ENCODE measurements at places on chromosomes 6 and 20.

- no peak for DNase-seq
These were observed 154.5 kb downstream of the CFAP61 start for GRCh38 chr20:20206788-20207187.

DNA sequence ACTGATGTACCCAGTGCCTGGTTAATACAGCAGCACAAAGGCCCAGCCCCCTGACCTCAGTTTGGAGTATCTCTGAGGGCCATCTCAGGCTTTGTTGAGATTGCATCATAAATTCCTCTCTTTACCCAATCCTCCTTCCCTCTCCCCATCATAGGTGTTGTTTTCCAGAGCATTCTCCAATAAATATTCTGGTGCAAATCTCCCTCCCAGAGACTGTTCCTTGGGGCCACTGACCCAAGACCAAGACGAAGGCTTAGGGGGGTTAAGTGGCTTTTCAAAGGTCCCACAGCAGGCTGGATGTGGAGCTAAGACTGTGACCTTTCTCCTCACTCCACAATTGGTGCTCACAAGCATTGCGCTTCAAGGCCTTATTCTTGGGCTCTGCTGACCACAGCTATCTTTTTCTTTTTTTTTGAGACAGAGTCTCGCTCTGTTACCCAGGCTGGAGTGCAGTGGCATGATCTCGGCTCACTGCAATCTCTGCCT, 72.4 kb upstream of the ZMYND8 start:
- no peak for DNase-seq

DNA sequence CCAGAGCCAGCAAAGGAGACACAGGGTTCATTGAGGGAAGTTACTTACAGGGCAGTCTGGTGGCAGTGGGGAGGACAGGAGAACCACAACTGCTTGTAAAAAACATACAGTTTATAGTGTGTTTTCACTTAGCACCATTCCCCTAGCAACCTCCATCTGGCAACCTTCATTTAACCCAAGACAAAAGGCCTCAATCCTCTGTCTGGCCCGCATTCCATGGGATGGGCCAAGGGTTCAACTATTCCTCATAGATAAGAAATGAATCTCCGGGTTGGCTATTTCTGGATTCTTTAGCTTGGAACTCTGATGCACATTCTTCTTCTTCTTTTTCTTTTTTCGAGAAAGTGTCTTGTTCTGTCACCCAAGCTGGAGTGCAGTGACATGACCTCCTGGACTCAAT, 26.3 kb upstream of the FYN start:
- DNase-seq, result no peak

DNA sequence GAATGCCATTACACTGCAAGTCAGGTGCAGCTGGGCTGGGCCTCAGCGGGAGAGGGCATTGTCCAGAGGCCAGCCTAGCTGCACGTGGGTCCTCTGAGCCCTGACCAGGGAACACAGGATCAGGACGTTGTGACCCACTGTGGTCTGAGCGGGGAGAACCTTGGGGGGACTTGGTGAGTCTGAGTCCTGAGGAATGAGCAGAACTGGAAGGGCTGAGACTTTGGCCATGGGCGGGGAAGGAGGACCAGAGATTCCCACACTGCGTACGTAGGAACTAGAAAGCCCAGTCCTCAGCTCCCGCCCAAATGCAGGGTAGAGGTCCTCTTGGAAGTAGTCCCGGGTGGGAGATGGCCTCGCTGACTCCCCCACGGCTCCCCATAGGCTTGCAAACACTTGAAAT, 42.5 kb downstream of the GABRR2 start:
- no peak for DNase-seq

DNA sequence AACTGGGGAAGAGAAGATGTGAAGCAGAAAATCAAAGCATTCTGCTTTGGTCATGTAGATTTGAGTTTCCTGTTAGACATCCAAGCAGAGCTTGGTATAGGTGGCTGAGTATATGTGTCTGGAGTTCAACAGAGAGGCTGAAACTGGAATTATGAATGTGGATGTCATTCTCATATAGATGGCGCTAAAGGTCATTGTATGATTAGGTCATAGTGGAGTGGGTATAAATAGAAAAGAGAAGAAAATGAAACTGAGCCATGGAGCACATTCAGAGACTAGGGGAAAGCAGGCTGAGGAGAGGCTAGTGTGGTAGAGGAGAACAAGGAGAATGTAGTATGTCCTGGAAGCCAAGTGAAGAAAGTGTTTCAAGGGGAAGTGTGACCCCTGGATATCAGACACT, 295.6 kb upstream of the PLN start:
- DNase-seq, result peak; percentile 48

DNA sequence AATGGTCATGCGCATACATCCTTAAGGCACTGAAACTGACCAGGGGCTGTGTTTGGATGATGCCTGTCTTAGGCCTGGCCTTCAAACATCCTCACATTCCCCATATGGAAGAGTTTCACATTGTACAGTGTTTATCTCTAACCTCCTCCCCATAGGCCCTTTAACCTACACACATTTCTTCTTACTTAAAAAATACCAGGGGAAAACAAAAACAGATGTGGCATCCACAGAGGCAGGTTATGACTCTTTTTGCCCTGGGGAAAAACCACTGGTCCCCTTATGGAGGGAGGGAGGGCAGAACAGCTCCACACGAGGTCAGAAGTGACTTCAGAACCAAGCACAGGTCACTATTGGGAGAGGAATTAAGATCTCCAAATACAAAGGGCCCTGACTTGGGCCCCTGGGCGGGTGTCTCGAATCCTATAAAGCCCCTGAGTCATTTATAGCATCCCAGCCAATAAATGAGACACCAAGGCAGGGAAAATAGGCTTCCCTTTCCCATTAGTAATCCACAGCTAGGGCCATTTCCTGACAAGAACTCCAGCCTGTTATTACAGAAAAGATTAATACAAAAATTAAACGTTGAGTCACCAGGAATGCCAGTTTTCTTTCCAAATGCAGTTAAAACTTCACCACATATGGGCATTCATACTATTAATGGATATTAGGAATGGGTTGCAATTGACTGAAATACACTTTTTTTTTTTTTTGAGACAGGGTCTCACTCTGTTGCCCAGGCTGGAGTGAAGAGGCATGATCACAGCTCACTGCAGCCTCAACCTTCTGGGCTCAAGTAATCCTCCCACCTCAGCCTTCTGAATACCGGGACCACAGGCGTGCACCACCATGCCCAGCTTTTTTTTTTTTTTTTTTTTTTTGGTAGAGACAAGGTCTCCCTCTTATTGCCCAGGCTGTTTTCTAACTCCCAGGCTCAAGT, 107.2 kb downstream of the ATP9A start:
- DNase-seq, result no peak

DNA sequence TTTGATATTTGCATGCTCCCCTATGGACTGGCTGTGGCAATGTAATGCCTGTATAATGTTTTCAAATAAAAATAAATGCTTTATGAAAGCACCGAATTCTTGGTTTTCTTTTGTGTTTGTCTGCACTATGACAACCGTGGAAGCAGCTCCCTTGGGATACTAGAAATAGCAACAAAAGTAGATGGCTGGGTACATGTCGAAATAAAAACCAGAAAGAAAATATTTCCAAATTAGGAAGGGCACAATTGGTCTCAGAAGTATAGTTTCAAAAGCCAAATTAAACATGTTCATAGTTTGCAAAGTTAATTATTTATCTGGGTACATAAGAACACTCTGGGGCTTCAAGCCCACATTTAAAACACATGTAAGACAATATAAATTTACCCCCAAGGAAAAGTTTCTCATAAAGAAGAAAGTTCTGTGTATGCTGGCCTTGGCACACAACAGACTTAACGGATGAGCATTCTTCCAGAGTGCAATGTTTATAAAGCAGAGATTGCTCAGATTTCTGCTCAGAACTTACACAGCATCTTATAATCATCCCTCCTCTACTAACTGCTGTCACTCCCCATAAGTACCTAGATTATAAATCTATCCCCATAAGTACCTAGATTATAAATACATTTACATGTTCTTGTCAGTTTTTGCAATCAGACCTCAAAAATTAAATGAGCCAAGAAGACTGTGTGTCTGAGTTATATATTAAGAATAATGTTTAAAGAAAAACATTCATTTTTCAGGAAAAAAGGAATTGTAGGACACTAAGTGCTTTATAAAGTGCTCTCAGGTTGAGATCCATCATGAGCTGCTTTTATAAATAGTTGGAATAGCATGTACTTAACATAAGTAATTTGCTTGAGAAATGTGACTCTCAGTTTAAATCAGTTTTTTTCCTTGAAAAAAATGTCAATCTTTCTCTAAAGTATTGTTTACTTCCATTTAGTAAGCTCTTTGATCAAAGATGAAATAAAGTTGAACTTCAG, 230.2 kb upstream of the PLN start:
- DNase-seq, result no peak

DNA sequence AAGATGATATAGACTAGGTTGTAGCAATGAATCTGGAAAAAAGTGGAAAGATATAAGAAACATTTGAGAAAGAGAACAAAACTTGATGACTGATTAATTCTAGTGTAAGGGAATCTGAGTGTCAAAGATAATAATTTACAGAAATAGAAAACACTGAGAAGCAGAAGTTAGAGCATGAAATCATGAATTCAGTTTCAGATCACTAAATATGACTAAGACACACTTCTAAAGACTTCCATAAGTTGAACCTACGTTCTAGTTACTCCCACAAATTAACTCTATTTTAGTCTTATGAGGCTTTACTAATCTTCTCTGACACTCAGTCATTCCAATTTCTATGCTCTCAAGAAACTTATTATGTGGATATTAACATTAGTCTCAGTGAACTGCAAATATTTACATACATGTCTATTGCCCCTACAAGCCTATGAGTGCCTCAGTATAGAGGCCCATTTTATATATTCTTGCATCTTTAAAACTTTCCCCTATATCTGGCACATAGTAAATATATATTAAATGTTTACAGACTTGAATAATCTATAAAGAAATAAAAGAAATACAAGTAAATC, 30.4 kb downstream of the IBTK start:
- no peak for DNase-seq

DNA sequence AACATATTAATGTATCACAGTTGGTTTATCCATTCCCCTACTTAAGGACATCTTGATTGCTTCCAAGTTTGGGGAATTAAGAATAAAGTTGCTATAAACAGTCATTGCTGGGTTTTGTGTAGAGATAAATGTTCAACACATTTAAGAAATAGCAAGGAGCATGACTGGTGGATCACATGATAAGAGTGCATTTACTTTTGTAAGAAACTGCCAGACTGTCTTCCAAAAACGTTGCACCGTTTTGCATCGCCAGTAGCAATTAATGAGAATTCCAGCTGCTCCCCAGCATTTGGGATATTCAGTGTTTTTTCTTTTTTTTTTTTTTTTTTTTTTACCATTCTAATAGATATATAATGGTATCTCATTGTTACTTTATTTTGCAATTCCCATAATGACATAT, 695.7 kb upstream of the GJE1 start:
- DNase-seq, result no peak

DNA sequence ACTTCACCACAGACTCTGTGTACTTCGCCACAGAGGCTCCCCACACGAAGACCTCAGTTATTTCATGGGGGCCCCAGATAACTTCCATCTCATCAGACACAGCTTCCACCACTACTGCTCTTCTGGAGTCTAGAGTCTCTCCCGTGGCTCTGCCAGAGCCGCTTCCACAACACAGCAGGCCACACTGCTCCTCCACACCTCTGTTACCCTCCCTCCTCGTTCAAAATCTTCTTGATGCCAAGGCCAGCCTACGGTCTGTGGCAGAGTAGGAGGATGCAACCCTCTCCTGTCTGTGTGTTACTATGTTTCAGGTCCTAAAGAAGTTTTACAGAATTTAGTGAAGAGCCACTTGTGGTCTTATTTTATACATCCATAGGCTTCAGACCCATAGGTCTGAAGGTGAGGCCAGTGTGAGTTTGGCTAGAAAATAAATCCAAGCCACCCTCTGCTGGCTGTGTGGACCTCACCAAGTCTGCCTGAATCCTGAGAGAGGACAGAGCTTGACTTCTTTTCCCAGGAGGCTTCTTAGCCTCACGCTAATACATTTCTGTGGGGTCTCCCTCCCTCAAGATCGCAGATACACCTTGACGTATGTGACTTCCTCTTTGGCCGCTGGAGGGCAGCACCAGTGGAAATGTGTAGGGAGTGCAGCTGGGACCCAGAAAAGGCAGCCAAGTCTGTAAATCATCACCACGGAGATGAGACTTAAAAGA, 197.7 kb downstream of the FAXC start:
- DNase-seq, result peak; percentile 33

DNA sequence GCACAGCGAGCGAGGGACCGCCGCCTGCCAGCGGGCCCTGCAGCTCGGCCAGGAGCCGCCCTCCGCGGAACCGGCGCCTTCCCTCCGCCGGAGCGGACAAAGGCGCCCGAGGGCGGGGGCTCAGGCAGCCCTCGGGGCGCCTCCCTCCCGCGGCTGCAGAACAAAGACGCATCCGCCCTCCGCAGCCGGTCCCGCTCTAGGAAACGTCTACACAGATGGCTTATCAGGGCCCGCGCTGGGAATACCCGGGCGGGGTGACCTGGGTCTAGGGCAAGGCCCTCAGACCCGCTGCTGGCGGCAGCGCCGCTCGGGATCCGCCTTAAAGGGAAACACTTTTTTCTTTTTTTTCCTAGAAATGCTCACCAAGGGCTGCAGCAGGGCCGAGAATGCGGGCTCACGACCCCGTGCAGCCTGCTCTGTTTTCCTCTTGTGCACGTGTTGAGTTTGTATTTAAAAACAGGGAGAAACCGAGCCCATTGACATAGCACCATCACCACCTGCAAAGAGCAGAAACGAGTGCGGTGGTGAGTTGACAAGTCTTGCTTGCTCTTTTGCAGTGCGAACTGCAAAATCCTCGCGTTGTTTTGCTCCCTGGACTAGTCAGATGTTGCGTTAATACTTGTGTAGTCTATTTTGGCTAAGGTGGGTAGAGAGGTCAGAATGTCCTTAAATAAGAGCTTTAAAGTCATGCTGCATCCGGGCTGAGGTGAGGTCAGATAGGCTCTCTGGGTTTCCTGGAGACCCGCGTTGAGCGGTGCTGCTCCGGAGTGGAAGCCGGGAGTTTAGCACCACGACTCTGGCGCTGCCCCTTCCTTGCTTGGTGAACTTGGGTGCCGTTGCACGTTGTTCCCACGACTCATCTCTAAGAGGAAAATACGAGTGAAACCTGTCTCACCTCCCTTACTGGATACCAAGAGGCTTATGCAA, 1.1 kb upstream of the RPS6KA2 start:
- peak; percentile 41 for DNase-seq

- no peak for DNase-seq
These were observed 102.2 kb downstream of the ZNF217 start for GRCh38 chr20:53491462-53491861.

DNA sequence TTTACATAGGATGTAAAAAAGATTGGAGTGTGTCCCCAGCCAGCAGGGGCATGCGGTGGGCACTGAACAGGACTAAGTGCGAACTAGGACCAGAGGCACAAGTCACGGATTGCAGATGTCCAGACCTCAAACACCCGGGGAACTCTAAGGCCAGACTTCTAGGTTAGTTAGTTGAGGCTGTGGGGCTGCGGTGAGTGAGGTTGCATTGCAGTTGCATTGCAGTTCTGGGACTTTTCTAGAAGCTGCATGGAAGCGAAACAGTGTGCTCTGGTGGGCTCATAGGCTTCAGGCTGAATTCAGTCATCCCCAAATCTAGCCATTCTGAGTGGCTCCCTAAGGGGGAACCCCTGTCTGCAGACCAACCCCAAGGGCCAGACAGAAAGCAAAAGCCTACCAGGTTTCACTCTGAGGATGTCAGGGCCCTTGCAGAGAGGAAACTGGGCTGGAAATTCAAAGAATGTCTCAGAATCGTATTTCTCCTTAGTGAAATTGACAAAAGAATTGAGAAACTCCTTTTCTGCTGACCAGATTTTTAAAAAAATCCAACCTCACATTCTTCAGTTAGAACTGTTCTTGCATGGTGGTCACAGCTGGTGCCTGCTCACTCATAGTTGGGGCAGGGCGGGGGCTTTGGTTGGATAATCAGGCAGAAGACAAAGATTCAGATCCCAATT, 182.8 kb downstream of the ZDHHC14 start:
- no peak for DNase-seq

GRCh38 chr6:108395297-108395696, 100.4 kb downstream of the AFG1L start:
- no peak for DNase-seq
